ENCODE measurements at places on chromosomes 16 and 17.

GRCh38 chr17:45969726-45970125 lies 29.3 kb upstream of the STH start:
- no peak for DNase-seq

DNA sequence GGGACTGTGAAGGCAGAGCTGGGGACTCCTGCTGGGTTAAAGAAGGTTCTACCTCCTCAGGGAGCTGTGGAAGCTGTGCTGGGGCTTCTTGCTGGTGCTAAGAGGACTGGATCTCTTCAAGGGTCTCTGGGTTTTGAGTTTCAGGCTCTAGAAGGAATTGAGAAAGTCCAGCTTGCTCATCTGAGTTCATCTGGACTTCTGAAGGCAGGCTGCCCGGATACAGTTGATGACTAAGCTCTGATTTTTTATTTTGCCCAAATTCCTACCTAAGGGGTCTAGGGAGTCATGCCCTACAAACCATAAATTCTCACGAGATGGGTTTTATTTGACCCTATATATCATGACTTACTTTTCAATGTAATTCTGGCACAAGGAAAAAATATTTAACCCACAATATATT lies 46.8 kb upstream of the TMEM97 start:
- DNase-seq: no peak

GRCh38 chr16:56916571-56917403 lies 15.2 kb upstream of the HERPUD1 start:
- no peak for DNase-seq

- DNase-seq: no peak
These were observed 1.3 kb downstream of the SRL start for GRCh38 chr16:4240624-4241023.

GRCh38 chr16:86854058-86854621 lies 275.8 kb downstream of the FOXL1 start:
- no peak for DNase-seq

DNA sequence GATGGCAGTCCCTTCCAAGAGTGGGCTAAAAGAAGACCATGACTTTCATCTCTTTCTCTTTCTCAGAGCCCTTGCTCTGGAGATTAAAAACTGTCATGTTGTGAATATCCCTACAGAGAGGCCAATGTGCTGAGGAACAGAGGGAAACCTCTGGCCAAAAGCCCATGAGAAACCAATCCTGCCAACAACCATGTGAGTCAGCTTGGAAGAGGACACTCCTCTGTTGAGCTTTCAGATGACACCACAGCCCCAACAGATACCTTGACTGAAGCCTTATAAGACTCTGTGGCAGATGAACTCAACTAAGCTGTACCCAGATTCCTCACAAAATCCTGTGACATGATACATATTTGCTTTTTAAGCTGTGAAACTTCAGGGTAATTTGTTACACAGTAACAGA lies 19.6 kb downstream of the CPPED1 start:
- DNase-seq: no peak

- DNase-seq: no peak
These were observed 21.2 kb downstream of the PDILT start for GRCh38 chr16:20383106-20384029.

GRCh38 chr17:39564211-39564848 lies 43.4 kb downstream of the NEUROD2 start:
- DNase-seq: no peak

DNA sequence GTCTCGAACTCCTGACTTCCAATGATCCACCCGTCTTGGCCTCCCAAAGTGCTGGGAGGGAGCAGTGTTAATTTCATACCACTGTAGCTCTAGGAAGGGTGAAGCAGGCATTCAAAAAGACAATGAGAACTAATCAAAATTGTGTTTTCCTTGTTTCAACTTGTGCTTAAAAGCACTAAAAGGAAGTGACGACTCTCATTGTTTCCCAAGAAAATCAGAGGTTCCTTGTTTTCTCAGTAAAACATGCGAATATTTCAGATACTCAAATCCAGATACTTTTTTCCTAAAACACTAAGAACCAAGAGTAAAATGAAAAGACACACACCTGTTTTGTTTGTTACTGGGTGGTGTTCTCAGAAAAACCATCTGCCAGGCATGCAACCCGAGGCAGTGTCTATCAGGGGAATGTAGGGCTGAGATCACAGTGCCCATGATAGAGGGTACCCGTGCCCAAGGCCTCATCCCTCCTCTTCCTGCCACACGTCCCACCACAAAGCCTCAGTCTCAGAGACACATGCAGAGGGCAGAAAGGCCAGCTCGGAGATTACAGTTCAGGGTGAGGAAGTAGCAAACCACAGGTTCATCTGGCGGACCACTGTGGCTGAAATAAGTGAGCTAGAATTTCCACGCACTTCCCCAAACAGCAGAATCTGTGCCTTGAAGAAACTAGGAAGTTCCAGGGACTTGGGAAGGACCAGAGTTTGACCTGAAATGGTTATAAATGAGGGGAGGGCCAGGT lies 33.7 kb downstream of the GINS3 start:
- peak; percentile 3 for DNase-seq

GRCh38 chr16:76614269-76614668 lies 337.1 kb downstream of the CNTNAP4 start:
- no peak for DNase-seq

DNA sequence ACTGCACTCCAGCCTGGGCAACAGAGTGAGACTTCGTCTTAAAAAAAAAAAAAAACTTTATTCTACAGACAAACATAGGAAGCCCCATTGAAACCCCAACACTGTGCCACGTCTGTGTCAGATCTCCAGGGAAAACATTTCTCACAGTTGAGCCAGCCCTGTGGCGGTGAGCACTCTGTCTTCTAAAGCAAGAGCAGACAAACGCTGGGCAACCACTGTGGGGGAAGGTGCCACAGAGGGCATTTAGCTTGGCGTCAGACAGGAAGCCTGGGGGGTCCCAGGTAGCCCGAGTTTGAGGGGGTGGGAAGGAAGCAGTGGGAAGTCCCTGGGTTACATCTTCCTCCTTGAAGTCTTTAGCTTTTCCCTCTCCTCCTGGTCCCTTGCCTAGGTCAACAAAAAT lies 16.0 kb downstream of the C17orf100 start:
- DNase-seq: no peak

- no peak for DNase-seq
These were observed 277.2 kb downstream of the SNX29 start for GRCh38 chr16:12253731-12254130.

GRCh38 chr16:77500286-77500598 lies 65.4 kb upstream of the ADAMTS18 start:
- DNase-seq: no peak

- no peak for DNase-seq
These were observed 18.4 kb downstream of the TBX4 start for GRCh38 chr17:61470530-61471136.

DNA sequence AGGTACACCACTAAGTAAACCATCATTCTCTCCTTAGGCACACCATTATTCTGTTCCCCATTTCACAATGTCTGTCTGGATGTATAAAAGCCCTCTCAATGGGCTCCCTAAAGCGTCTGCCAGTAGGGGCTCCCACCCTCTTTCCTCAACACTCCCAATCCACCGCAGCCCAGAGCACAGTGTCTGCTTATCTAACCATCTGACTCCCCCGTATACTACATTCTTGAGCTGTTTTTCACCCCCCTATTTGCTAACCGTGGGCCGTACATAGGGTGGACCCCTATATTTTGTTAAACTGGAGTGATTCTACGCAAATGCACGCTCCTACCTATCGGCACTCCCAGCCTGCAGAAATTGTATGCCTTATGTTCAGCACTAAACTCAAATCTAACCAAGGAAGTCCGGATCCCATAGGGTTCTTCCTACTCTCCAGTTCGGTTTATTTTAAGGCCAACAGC lies 685 bp upstream of the PSMD3 start:
- no peak for DNase-seq

DNA sequence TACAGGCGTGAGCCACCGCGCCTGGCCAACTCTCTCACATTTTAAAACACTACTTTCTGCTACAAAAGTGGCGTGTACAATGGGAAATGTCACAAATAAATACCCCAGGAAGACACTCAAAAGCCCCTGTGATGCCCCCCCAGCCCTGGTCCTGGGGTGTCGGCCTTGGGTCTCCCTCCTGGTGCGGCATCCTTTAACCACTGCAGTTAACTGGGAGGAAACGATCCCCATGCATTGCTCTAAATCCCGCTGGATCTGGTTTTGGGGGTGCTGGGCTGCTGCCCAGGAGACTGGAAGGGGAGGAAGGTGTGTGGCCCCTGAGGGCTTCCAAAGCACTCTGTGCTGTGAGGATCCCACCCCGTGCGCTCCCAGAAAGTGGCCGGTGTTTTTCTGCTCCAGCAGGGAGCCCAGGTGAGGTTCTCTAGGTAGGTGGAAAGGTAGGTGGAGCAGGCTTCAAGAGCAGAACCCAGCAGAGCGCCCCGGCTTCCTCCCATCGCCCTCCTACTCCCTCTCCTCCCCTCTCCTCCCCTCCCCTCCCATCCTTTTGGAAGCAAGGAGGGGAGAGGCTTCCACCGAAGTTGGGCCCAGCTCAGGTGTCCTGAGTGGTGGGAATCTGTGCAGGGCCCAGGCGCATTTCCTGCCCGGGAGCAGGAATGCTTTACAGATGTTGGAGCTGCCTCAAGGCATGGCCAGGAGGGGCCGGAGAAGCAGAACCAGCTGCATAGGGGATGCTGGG lies 363.3 kb downstream of the SEC14L1 start:
- no peak for DNase-seq

- no peak for DNase-seq
These were observed 489.6 kb downstream of the CDH13 start for GRCh38 chr16:83116274-83116892.

- no peak for DNase-seq
These were observed 123.1 kb downstream of the OR1D5 start for GRCh38 chr17:2940352-2940751.

GRCh38 chr16:31764103-31764502 lies 109.5 kb upstream of the ZNF267 start:
- no peak for DNase-seq

- no peak for DNase-seq
These were observed 10.6 kb downstream of the GP2 start for GRCh38 chr16:20316715-20317114.

DNA sequence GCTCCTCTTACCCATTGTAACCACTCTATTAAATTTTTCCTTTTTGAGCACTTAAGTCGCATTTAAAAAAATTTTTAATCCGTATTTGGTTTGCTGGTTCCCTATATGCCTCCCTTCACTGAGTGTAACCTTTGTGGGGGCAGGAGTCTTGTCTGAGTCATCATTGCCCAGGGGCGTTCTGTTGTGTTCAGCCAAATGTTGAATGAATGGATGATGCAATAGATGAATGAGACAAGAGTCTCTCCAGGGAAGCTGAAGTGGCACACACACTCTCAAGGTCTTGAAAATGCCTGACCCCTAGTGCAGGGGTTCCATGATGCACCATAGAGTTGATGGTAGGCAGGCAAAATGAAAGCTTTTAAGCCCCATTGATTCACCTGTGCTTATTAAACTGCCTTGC lies 123.0 kb upstream of the RBFOX1 start:
- no peak for DNase-seq

DNA sequence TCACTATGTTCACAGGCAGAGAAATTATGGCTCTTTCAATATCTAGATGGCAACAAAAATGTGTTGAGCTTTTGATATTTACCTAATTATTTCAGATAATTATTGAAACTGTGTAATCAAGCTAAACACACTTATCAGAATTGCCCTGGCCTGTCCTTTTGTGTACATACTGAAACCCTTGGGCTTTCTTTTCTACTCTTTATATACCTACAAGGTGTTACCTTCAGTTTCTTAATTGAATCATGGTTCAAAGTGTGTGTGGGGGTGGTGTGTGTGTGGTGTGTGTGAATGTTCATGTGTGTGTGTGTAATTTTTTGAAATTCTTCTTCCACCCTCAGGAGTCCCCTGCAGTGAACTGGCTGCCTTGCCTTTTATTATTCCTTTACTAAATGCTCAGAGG lies 506.8 kb upstream of the SOX9 start:
- DNase-seq: no peak

GRCh38 chr17:62800585-62800984 lies 7.5 kb downstream of the MARCHF10 start:
- DNase-seq: no peak

GRCh38 chr17:50034498-50035364 lies 21.2 kb upstream of the ITGA3 start:
- DNase-seq: no peak

GRCh38 chr17:31147507-31148202 lies 52.9 kb downstream of the NF1 start:
- DNase-seq: no peak

DNA sequence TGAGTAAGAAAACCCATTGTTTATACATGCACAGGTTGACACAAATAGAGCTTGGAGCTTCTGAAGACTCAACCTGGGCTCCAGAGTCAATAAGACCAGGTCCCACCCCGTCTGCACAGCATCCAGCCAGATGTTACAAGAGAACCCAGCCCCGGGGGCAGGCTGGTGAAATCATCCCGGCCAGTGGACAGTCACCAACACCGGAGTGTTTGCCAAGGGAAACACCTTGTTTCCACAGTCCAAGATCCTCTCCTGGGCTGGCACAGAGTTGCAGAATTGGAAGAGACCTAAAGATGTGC lies 90.3 kb downstream of the RAB11FIP4 start:
- DNase-seq: no peak

- DNase-seq: no peak
These were observed 12.8 kb downstream of the HMOX2 start for GRCh38 chr16:4489030-4489429.

DNA sequence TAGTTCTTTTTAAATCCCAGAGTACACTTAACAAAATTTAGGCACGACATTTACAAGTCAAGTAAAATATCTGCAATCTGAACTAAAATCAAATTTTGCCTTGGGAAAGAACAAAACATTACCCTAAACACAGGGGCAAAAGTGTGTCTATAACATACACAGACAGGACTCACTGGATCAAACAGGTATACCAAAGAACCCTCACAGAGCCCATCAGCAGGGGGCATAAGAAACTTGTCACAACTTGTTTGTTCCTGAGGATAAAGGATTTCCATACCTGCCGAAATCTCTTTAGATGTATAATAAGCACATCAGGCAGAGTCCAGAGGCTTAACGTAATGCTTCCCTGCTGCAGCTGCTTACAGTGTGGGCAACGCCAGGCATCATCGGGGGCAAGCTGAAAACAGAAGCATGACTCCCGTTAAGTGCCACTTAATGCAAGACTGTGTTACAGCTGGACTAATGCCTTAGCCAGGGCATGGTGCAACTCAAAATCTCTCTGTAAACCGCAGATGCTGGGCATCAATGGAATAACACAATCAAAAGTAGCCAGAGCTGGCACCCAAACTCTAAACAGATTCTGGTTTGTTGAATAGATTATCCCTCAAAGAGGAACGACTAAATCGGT lies 67.0 kb downstream of the USP31 start:
- DNase-seq: no peak

- DNase-seq: no peak
These were observed 9.0 kb upstream of the ZFHX3 start for GRCh38 chr16:73056921-73057290.

GRCh38 chr16:76278086-76278485 lies 885 bp downstream of the CNTNAP4 start:
- DNase-seq: no peak

Data from stimulated activated CD8-positive, alpha-beta memory T cell treated with anti-CD3 and anti-CD28 coated beads, Interleukin-12 subunit alpha, Interleukin-12 subunit beta, amount 100 ng/mL, for 4 hours (primary cell).